ENCODE measurements at places on chromosomes 2 and 18.

DNA sequence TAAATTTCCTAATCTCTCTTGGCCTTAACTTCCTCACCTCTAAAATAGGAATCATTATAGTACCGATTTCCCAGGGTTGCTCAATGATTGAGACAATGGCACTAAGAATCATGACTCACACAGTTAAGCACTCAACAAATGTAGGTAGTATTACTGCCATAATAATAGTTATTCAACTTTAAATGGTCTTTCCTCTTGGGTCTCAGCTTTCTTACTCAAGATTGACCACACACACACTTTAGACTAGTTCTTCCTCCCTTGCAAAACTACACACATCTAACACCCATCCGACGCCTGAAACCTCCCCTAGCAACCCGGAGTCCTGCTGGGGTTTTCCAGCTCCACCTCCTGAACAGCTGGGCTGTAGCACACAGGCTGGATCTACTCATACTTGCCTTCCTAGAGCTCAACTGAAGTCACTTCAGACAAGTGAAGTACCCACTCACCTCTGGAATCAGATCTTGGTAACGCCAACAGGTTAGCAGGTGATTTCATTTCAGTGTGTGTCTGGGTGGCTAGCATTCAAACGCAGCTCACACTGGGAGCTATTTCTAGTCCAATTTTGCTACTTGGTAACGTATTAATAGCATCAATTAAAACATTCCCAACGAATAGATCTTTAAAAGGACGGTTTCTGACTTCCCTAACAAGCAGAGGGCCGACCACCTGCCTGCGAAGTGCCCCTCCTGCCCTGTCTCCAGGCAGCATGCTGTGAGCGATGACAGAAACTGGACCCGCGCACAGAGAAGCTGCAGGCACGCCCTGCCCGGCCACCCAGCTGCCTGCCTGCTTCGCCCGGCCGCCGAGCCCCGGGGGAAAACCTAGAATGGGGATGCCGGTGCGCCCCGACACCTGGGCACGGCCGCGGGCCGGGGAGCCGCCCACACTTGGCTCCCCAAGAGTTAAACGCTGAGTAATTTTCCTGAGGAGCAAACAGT is 1.1 kb downstream of the UXS1 start:
- H3K36me3 ChIP-seq: no peaks in the 10 kb centered on the region
- peak overlapping the region; percentile 77 for H3K27ac ChIP-seq
- peaks cover 13% of the 10 kb centered on the region for H3K4me1 ChIP-seq
- peak; percentile 83 for DNase-seq

DNA sequence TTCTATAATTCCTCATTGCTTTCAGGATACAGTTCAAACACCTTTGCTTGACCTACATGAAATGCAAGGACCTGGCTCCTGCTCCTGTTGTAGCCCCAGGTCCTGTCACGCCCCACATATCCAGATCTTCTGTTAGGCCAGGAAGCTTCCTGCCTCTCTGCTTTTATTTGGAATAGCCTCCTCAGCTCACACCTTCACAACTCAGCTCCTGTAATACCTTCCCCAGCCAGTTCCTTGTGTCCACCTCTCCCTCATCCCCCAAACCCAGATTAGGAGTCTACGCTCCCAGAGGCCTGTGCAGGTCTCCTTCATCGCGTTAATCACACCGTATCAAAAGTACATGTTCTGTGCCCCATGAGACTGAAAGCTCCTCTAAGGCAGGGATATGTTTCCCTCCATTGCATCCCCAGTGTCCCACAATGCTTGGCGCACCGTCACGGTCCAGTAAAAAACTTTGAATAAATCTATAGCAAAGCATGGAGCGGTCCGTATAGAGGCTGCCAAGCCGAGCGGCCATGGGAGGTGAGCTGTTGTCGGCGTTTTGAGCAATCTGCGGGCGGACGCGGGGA is 371 bp downstream of the MDH1B start:
- peaks cover 13% of the 10 kb centered on the region for H3K4me1 ChIP-seq
- H3K36me3 ChIP-seq: no peaks in the 10 kb centered on the region
- peak overlapping the region; percentile 84 for H3K27ac ChIP-seq
- H3K4me3 ChIP-seq: peak overlapping the region; percentile 80

DNA sequence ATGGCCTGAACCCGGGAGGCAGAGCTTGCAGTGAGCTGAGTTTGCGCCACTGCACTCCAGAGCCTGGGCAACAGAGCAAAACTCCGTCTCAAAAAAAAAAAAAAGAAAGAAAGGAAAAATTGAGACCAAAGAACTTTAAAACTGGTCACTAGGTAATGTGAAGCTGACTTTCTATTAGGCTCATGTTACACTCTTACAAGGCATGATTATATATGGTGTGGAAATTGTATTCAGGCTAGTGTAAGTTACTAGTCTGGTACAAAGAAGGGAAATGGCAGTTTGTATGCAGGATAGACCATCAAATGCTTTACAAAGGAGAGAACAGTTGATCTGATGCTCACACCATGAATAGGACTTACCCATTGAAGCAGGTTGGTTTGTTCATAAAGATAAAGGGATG is 35.4 kb upstream of the ARMC9 start:
- DNase-seq: no peak
- H3K27ac ChIP-seq: no peak overlapping the region
- peaks cover 11% of the 10 kb centered on the region for H3K4me1 ChIP-seq
- no peaks in the 10 kb centered on the region for H3K27me3 ChIP-seq
- no peak overlapping the region for H3K4me3 ChIP-seq
- H3K36me3 ChIP-seq: no peaks in the 10 kb centered on the region

GRCh38 chr2:71455741-71456569 is 2.6 kb downstream of the DYSF start:
- DNase-seq: no peak
- H3K4me1 ChIP-seq: peaks cover 16% of the 10 kb centered on the region
- H3K36me3 ChIP-seq: no peaks in the 10 kb centered on the region
- H3K4me3 ChIP-seq: peak overlapping the region; percentile 65
- no peaks in the 10 kb centered on the region for H3K27me3 ChIP-seq
- no peak overlapping the region for H3K27ac ChIP-seq

GRCh38 chr2:11509657-11510360 is 24.0 kb upstream of the GREB1 start:
- no peak overlapping the region for H3K4me3 ChIP-seq
- H3K27ac ChIP-seq: no peak overlapping the region
- no peaks in the 10 kb centered on the region for H3K36me3 ChIP-seq
- H3K27me3 ChIP-seq: no peaks in the 10 kb centered on the region
- DNase-seq: no peak

All from left lung (tissue), 14 donors.